ENCODE measurements at places on chromosomes 4 and X.
A peak's percentile ranks its signal among the peaks of the same experiment; 100 is the strongest.

DNA sequence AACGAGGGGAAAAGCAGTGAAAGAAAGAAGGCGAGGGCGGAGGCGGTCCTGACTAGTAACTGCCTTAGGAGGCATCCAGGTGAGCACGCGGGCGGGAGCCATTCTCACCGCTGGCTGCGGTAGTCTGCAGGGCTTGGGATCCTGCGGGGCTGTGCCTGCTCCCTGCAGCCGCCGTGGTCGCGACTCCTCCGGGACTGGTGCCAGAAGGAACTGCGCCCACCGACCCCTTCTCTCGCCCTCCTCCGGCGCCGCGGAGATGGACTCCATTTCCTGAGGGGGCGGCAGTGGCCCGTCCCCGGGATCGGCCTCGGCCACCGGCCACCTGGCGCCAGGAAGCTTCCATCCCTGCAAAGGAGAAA lies 543 bp downstream of the NFXL1 start:
- DNase-seq, result peak; percentile 50

- DNase-seq, result no peak
Observed at GRCh38 chrX:15435836-15436619, 51.8 kb upstream of the VEGFD start.

DNA sequence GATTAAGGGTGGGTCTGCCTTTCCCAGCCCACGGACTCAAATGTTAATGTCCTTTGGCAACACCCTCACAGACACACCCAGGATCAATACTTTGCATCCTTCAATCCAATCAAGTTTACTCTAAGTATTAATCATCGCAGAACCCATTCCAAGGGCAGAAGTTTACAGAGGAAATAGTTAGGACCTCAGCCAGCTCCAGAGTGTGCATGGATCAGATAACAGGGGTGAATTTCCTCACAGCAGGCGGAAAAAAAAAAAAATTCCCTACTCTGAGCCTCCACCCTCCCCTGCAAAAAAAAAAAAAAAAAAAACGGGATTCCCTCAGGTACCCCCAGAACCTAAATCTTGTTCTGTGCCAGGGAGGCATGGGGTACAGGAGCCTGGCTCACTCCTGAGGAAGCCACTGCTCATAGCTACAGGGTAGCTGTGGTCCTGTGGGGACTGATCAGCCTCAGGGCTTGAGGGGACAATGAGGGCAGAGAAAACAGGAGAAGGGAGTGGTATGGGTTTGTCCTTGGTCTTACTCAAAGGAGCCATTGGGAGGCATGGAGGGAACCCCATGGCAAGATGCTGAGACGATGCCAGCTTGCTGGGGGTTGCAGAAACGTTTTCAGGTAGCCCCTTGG lies 113.0 kb downstream of the DHRSX start:
- DNase-seq, result no peak

GRCh38 chrX:125507119-125507518 lies 187.4 kb downstream of the TEX13C start:
- no peak for DNase-seq

- DNase-seq, result no peak
Observed at GRCh38 chr4:82463221-82463620, 32.8 kb downstream of the ENOPH1 start.

- no peak for DNase-seq
Observed at GRCh38 chr4:3437582-3437936, 4.2 kb upstream of the HGFAC start.

DNA sequence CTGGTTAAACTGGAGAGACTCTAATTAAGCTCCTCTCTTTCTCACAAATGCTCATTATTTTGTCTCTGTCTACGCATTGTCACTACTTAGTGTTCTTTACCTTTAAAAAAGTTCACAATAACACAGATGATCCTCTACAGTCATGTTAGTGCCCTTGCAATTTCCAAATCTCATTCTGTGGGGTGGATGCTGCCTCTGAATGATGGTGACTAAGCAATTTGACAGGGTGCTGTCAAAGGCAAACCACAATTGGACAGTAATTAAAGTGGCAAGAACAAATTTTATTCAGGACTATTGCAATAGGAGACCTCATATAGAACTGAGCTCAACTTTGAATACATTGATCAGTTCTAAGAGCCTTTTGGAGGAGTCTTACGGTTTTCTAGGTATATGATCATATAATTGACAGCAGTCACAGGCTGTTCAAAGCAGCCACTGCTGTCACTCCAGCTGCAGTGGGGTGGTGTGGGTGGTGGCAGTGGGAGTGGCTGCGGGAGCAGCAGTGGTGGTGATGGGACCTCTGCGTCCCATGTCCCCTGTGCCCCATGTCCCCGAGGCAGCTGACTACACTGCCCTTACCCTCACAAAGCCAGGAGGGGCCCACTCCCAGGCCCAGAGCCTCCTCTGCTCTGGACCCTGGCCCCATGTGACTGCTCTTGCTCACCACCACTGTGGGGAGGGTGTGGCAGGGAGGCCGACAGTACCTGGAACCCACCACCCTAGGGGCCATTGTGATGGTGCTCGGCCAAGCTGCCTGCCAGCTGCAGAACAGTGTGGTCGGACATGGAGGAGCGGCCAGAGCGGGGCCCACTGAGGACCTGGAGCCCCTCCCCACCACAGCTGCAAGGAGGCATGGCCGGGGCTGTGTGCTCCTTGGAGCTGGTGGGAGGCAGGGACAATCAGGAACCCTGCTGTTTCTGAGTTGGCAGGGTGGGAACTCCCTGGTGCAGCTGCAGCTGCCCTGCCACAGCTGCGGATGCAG lies 30.4 kb upstream of the PAGE1 start:
- no peak for DNase-seq

GRCh38 chr4:32847461-32847860 lies 2127.3 kb downstream of the PCDH7 start:
- DNase-seq, result no peak

GRCh38 chrX:15674514-15674840 lies 9.9 kb upstream of the CLTRN start:
- DNase-seq, result no peak

- DNase-seq, result peak; percentile 8
Observed at GRCh38 chr4:42768125-42768748, 111.3 kb upstream of the ATP8A1 start.

DNA sequence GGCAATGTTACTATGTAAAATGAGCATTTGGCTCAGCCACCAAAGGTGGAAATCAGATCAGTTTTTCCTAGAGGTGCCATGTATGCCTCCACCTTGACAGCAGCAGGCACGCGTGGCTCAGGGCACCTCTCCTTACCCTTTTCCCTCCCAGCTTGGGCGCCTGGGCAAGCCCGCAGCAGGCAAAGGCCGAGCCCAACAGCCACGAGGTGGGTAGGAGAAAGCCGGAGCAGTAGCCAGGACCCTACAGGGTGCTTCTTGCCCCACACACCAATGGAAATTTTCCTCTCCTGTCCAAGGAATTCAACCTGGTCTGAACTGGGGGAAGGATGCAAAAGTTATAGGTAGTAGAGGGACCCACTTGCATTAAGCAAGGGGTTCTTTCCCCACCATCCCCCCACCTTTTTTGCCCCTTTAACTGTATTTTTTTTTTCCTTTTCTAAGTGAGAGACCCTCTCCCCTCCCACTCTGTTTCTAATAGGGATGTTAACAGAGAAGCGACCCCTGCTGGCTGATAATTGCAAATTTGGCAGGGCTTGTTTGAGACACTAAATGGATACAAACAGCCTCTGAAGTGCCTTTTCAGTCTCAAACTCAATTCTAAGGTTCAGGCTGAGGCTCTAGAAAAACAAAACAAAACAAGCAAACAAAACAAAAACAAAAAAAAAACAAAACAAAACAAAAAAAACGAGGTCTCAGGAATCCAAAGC lies 895.1 kb downstream of the PCDH18 start:
- DNase-seq, result no peak

DNA sequence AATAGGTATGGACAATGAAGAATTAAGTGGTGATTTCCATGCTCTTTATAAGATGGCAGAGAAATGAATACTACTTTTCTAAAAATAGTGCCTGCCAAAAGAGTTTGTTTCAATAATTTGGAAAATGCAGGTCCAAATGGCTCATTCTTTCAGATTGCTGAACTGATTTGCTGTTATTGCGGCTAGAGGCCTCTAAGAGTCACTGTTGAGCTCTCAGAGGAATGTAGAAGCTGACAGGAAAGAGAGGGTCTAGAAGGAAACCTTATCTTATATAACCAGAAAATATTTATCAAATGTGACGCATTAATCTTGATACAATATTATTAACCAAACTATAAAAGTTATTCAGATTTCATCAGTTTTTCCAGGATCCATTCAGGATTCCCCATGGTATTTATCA lies 65.7 kb upstream of the PAGE1 start:
- no peak for DNase-seq

DNA sequence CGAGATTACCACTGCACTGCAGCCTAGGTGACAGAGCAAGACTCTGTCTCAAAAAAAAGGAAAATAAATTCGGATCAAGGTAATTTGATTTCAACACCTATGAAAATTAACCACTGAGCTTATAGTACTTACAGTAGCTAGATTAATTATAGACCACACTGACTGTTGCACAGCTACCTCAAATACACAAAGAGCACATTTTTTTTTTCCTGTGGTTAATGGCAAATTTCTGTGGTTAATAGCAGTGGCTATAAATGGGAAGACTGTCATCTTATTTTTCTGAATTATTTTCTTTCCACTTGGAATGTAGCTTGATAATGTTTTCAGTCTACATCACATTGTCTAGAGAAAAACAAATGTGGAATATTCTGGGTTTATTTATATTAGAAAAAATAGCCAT lies 1661.6 kb upstream of the PCDH7 start:
- no peak for DNase-seq

DNA sequence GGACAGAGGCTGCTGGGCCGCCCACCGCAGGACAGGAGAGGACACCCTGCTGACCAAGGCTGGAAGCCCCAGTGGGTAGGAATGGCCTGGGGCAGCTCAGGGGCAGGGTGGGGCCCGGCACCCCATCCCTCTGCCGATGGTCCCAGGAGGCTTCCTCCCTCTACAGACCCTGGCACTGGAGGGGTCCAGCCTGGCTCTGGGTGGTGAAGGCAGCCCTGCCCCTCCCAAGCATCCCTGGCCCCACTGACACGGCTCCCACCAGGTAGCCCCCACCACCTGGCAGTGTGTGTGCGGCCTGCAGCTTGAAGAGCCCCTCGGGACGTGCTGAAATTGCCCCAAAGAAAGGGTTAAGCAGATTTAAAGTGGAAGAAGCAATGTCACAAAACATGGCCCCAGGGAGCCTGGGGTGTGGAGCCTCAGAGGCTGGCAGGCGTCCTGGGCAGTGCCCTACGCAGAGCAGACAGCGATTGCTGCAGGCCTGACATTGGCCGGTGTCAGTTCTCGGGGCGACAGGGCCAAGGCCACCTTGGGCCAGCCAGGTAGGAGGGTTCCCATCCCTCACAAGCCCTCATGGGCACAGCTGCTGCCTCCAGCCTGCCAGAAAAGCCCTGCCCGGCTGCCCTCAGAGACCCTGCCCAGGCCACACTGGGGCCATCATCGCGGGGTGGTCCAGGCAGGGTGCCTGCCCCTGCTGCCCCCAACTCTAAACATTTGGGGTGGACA lies 80.5 kb downstream of the FAM53A start:
- DNase-seq, result no peak

GRCh38 chr4:74638001-74638400 lies 156.3 kb downstream of the BTC start:
- no peak for DNase-seq

- DNase-seq, result no peak
Observed at GRCh38 chr4:164215113-164215741, 538.7 kb upstream of the SMIM31 start.

GRCh38 chr4:76881375-76881774 lies 16.6 kb downstream of the SOWAHB start:
- DNase-seq, result no peak

DNA sequence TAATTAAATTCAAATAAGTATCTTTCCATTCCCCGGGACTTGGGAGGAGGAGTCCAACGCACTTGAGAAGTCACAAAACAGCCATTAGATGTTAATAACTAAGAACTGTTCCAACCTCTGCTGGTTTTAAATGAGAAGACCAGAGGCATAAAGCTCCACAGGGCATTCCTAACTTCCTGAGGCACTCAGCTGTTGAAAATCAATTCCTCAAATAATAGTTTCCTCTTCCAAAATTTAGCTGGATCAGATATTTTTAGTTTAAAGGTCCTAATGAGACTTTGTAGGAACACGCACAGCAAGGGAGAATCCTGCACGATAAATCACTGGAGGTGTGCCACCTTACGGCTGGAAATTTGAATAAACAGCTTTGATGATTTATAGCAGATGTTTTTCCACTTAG lies 504.3 kb upstream of the ZFP42 start:
- no peak for DNase-seq

- no peak for DNase-seq
Observed at GRCh38 chr4:4754641-4755040, 104.8 kb upstream of the MSX1 start.

GRCh38 chr4:16120720-16121119 lies 36.9 kb upstream of the PROM1 start:
- DNase-seq, result no peak

DNA sequence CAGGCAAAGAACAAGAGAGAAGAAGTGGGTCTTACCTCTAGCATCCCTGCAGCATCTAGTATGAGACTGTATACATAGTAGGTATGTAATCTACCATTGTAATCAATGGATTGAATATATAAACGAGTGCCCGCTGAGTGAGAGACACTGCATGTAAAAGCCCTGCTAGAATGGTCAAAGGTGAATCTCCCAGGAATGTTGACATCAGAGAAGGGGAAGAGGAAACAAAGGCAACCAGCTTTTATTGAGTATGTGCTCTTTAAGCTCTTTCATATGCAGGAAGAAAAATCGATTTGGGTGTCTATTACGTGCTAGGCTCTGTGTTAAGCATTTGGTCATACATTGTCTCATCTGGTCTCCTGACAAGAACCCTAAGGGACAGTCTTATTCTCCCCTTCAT lies 91.9 kb upstream of the KLHL13 start:
- no peak for DNase-seq

GRCh38 chr4:46270986-46271596 lies 118.8 kb downstream of the GABRA2 start:
- DNase-seq, result no peak

DNA sequence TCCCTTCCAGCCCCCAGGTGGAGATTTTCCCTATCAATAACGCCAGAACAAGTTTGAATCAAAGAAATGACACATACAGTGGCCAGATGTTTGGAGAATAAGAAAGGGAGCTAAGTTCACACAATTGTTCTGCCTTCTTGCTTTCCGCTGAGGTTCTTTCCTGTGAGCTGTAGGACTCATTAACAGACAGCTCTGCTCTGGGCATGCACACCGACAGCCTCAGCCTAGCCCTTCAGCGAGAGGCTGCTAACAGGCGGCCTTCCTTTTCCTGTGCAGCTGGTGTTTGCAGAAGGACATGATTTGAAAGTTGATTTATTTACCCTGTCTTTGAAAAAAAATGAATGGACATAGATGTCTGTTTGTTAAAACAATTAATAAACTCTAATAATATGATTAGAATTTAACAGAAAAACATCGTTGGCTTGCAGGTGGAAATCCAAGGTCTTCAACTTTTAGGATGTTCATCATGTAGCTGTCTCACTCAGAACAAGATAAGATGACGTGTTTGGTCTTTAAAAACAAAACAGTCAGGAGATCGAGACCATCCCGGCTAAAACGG lies 183.3 kb downstream of the KDR start:
- peak; percentile 31 for DNase-seq

Measured in stimulated activated CD4-positive, alpha-beta T cell treated with anti-CD3 and anti-CD28 coated beads, Interleukin-2, amount 100 ng/mL, for 24 hours (primary cell).